ENCODE measurements at places on chromosomes 2 and 18.

GRCh38 chr2:177207101-177207500 lies 5.5 kb upstream of the HNRNPA3 start:
- no peak for DNase-seq

DNA sequence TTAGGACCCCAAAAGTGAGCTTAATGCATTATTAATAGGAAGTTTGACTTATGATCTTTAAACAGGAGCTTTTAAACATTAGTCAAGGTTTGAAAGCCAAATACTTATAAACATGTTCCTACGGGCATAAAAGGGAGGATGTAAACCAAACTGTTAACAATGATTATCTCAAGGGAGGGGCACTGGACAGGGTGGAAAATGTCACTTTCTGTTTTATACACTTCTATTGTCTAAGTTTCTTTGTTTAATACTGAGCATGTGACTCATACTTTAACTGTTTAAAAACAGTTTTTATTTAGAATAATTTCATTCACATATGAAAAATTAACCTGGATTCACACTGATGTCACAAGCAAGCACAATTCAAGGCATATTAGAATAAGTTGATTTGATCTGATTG lies 18.3 kb upstream of the ITGA6 start:
- no peak for DNase-seq

GRCh38 chr2:68248361-68248760 lies 4.0 kb downstream of the PPP3R1 start:
- no peak for DNase-seq

GRCh38 chr2:138469411-138469810 lies 32.2 kb upstream of the SPOPL start:
- DNase-seq, result no peak

DNA sequence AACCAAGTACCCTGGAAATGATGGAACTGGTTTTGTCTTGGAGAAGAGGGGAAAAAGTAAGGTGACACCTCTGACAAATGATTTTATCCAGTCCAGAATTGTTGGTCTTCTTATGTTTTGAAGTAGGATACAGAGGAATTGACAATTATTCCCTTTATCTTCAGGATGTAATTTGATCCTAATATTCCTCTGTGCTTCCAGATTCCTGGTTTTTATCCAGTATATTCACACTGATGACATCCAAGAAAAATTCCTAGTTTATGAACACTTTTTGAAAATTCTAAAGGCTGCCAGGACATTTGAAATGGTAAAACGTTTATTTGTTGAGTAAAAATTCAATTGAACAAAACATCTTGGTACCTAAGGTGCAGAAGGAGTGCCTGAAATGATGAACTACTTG lies 22.2 kb upstream of the ETAA1 start:
- no peak for DNase-seq

DNA sequence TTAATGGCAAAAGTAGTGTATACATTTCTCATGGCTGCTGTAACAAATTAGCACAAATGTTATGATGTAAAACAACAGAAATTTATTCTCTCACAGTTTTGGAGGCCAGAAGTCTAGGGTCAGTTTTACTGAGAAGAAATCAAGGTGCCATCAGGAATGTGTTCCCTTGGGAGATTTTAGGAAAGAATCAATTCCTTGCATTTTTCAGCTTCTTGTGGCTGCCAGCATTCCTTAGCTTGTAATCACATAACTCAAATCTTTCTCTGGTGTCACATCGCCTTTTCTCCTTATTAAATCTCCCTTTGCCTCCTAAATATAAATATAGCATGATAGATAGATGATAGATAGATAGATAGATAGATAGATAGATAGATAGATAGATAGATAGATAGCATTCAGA lies 307.0 kb upstream of the REG3G start:
- no peak for DNase-seq

- no peak for DNase-seq
Observed at GRCh38 chr18:79534356-79534755, 138.6 kb downstream of the NFATC1 start.

DNA sequence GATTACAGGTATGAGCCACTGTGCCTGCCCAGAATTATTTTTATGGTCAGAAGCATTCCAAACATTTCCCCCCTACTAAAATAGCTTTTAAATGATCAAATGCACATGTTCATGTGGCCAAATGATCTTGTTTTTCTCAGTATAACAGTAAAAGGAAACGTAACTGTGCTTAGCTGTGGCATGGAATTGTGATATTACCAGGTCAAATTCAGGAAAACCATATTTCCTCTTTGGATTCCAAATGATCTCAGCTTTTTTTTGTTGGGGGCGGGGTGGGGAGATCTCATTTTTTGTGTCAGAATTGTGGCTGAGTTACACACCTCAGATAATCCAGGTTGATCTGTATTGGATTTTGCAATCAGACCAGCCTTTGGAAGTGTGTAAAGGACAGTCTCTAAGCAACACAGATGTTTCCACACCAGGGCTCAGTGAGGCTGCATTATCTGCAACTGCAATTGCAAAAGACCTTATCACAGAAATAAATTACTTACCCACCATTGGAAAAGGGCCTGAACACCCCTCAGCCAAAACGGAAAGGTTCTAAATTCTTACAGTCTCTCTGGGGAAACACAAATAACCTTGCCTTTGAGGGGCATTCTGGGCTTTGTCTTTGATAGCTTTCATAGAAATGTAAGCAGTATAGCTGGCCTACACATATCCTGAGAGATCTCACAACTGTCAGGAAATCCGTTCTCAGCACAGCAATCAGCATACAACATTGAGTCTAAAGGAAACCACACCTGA lies 8.4 kb downstream of the CASP10 start:
- no peak for DNase-seq

Measured in right hindlimb (tissue), 1 donor.